ENCODE measurements at places on chromosomes 16 and 17.

GRCh38 chr16:86363057-86363490, 147.3 kb upstream of the FOXF1 start:
- H3K4me3 ChIP-seq: no peak overlapping the region
- H3K27ac ChIP-seq: no peak overlapping the region
- ATAC-seq: no peak
- no peaks in the 10 kb centered on the region for H3K36me3 ChIP-seq

- no peak for ATAC-seq
- H3K4me3 ChIP-seq: peak overlapping the region; percentile 93
- H3K27me3 ChIP-seq: no peaks in the 10 kb centered on the region
- H3K4me1 ChIP-seq: peaks cover 42% of the 10 kb centered on the region
Measured at GRCh38 chr17:49787884-49788477, 500 bp upstream of the KAT7 start.

DNA sequence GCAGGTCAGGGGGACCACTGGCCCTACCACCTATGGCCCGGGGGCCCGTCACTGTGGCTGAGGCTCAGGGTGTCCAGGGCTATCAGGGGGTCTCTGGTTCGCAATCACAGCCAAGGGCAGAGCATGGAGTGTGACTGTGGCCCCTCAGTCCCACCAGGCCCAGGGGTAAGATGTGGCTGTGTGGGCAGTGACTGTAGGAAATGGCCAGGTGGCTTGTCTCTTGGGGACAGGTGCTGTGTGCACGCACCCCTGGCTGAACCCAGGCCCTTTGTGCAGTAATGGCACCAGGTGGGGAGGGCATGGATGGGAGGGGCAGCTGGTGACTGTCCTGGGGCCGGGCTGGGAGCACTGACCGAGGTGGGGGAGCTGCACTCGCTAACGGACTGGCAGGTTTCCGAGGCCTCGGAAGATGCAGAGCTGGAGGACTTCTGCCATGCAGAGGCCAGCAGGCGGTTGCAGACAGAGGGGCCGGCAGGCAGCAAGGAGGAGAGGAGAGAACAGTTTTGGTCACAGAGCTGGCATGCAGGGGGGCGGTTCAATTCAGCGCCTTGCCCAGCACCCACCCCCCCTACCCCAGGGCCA, 18.8 kb downstream of the IL34 start:
- no peak for ATAC-seq
- no peak overlapping the region for H3K27ac ChIP-seq
- no peaks in the 10 kb centered on the region for H3K27me3 ChIP-seq
- H3K36me3 ChIP-seq: peaks cover 25% of the 10 kb centered on the region

- peak overlapping the region; percentile 61 for H3K27ac ChIP-seq
- peaks cover 15% of the 10 kb centered on the region for H3K36me3 ChIP-seq
- H3K4me3 ChIP-seq: no peak overlapping the region
- peaks cover 69% of the 10 kb centered on the region for H3K4me1 ChIP-seq
- ATAC-seq: no peak
- no peaks in the 10 kb centered on the region for H3K27me3 ChIP-seq
Measured at GRCh38 chr17:77315551-77316190, 174.9 kb downstream of the SEC14L1 start.

- H3K4me3 ChIP-seq: no peak overlapping the region
- no peaks in the 10 kb centered on the region for H3K4me1 ChIP-seq
- H3K27ac ChIP-seq: no peak overlapping the region
- ATAC-seq: peak; percentile 57
- no peaks in the 10 kb centered on the region for H3K27me3 ChIP-seq
Measured at GRCh38 chr16:55542459-55543082, 23.9 kb upstream of the CAPNS2 start.

DNA sequence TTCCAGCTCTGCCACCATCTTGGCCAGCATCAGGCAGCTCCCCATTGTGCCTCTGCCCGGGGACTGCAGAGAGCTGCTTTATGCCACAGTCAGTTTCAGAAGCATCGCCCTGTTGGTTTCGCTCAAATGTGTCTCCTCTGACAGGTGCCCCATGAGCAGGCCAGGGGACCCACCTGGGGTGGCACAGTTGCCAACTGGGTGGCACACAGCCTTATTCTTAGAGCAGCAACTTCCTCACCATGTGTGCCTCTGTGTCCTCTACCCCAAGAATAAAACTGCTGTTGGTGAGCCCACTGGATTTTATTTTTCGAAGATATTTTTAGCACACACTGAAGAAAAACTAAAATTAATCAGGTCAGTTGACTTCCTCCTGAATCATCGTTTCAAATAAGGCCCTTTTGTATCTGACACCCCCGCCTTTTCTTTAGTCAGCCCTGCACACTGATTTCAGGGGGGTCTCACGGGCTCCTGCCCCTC, 44.9 kb upstream of the CACNG5 start:
- no peaks in the 10 kb centered on the region for H3K36me3 ChIP-seq
- no peak for ATAC-seq
- peaks cover 12% of the 10 kb centered on the region for H3K27me3 ChIP-seq
- H3K27ac ChIP-seq: no peak overlapping the region
- H3K4me3 ChIP-seq: no peak overlapping the region

Data from stimulated activated memory B cell treated with anti-CD40 and anti-IgM and Interleukin-4, amounts not matched to agents 10 μg/mL and 1 μg/mL and 100 μg/mL, for 72 hours (primary cell).